ENCODE measurements at places on chromosomes 1 and 21. TPM values are rescaled to one million over a fixed set of nuclear protein-coding genes. Genes with fewer than 3 reads are reported as not detected.

TRIM58 gene
- 0.32 TPM for total RNA-seq

ADORA1 gene
- total RNA-seq, result 0.52 TPM

MPL gene
- total RNA-seq, result not detected

ARMH1 gene
- total RNA-seq, result 1.2 TPM

SLC25A34 gene
- total RNA-seq, result 0.26 TPM

OR2L5 gene
- not detected for total RNA-seq

DDR2 gene
- 94.2 TPM for total RNA-seq

KCND3 gene
- not detected for total RNA-seq

NBPF10 gene
- total RNA-seq, result 0.96 TPM

FAM151A gene
- not detected for total RNA-seq

GNAT2 gene
- total RNA-seq, result not detected

HES4 gene
- total RNA-seq, result 13.4 TPM

KIF2C gene
- 19.3 TPM for total RNA-seq

PLEKHO1 gene
- total RNA-seq, result 55.6 TPM

HCRTR1 gene
- not detected for total RNA-seq

DCDC2B gene
- not detected for total RNA-seq

PROX1 gene
- 0.32 TPM for total RNA-seq

Data from epithelial cell of alveolus of lung (primary cell).